Activated naive CD4-positive, alpha-beta T cell (primary cell): ENCODE measurements at places on chromosomes 16 and 17.

- DNase-seq, result no peak
Observed at GRCh38 chr16:85380905-85381737, 232.0 kb upstream of the GSE1 start.

DNA sequence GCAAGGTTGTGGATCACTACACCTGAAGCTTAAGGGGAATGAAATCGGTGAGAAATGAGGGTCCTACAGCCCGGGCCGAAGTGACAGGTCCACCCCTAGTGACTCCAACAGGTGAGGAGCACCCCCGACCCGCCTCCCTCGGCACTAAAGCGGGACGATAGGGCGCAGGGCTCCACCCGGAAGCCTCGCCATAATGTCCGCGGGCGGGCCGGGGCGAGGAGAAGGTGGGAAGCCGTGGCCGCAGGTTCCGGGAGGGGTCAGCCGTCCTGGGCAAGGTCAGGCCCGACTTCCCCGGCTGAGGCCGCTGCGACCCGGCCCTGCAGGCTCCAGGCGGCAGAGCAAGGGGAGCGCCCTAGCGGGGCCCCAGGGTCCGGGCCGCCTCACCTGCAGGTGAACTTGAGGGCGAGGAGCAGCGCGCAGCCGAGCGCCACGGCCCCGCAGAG, 543 bp downstream of the TXNDC11 start:
- no peak for DNase-seq

GRCh38 chr17:21774263-21774662, 81.9 kb downstream of the KCNJ18 start:
- DNase-seq, result no peak

DNA sequence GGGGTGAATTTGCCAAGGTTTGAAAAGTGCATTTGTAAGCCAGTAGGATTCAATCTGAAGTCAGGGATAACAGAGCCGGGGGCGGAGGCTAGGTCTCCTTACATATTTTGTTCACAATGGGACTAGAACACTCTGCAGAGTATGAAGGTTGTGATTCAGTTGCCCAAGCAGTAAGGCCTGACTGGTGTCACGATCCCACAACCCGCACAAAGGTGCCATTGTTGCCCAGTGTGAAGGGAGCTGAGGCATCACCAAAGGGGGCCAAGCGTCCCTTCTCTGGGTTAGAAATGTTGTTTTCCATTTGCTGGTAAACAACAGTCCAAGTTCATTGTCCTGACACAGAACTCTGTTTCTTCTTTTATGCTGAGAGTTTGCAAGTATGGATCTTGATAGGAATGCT, 471.8 kb downstream of the MAF start:
- DNase-seq, result no peak

DNA sequence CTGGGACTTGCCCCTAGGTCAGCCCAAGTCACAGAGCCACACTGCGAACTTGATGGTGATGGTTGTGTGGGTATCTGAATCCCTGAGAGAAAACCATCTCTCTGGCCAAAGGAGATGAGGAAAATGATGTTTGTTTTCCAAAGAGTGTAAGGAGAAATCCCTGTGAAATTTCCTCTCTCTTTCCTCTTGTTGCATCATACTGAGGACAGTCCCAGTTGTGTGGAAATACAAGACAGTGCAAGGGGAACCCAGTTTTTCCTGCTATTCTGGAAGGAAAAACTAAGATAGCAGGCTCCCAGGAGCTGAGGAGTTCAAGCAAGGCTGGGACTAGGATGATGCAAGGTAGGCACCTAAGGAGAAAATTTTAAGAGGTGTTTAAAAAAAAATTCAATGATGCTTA, 86.8 kb upstream of the TOM1L1 start:
- DNase-seq, result no peak

DNA sequence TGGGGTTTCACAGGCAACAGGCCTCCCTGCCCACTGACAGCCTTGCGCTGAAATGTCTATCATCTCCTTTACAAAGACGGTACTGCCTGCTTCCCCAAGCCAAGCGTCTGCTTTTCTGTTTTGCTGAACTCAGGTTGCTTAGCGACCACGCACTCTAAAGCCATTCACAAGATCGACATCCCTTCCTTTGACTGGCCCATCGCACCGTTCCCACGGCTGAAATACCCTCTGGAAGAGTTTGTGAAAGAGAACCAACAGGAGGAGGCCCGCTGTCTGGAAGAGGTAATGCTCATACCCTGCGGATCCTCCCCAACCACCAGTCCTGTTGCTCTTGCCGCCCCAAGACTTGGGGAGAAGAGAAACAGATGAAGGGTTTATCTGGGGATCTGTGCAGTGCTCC, 28.7 kb downstream of the TMEM186 start:
- DNase-seq, result no peak

DNA sequence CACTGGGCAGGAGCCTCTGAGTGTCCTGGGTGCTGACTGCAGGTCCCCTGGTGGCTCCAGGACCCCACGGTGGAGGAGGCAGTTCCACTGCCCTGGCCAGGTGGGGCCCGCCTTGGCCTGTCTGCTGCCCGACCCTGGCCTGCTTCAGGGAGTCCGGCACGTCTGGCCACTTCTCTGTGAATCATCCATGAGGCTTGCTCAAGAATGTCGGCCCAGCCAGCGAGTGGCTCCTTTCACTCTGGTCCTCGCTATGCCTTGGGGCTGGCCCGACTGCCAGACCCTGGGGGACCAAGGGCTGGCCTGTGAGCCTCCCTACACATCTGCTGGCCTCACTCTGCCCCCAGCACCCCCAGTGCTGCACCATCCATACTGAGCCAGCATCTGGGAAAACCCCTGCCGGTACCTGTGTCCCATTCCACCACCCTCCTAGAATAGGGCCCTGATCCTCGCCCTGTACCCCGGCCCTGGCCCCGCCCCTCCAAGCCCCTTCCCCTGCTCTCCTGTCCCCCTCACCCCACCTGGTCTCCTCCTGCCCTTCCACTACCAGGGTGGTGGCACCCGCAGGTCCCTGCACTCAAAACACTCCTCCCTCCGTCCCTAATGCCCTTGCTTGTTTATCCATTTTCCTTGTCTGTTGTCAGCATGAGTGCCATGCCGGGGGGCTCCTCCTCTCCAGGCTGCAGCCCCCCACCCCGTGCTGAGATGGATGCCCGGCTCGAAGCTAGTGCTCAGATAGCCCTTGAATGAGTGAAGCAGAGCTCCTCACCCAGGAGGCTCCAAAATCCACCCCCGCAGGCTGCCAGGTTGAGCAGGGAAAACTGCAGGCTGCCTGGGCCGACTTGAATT, 35.5 kb downstream of the ADCY7 start:
- no peak for DNase-seq

GRCh38 chr17:75634376-75634740, 1.1 kb downstream of the SMIM5 start:
- no peak for DNase-seq

DNA sequence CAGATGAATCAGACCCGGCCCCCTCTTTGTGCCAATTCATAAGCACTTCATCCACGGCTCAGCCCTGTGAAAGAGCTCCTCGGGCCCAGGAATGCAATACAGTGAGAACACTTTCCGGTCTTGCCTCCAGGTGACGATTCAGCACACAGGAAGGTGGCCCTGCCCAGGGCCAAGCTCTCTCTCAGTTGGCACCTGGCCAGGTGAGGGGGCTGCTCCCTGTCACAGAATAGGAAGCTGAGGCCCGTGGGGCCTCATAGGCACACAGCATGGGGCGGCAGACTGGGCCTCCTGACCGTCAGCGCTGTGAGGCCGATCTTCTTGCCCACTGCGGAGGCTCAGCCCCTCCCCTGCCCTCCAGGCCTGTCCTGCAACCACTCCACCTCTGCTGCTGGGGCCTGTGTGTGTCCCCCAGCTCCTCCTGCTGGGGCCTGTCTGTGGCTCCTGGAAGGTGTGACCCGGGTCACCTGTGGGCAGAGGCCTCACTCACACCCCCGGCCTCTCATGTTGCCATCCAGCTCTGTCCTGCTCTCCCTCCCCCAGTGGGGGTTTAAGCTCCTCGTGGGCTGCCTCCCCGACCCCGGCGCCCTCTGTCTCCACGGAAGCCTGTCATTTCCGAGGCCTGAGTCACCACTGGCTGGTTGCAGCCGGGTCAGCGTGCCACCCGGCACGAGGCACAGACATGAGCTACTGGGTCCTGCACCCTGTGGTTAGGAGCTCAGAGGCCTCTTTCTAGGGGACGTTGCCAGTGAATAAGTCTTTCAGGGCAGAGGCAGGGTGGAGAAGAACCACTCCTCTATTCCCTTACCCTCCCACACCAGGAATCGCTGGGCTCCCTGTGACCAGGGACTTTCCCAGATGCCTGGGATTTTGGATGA, 114.4 kb downstream of the SEC14L1 start:
- DNase-seq, result no peak

DNA sequence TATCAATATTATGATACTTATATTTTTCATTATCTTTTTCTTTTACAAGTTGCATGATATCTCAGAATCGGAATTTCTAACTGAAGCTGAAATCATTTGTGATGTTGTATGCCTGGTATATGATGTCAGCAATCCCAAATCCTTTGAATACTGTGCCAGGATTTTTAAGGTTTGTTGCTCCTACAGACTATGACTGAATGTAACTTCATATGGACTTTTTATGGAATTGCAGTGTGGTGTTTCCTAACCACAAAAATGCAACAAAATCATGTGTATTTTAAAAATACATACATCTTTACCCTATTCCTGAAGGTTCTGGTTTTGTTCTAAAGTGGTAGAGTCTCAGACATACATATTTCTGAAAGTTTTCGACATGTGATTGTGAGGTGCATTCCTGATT, 58.8 kb upstream of the RHBDL3 start:
- DNase-seq, result no peak

GRCh38 chr17:601926-602303, 112.7 kb downstream of the VPS53 start:
- no peak for DNase-seq

DNA sequence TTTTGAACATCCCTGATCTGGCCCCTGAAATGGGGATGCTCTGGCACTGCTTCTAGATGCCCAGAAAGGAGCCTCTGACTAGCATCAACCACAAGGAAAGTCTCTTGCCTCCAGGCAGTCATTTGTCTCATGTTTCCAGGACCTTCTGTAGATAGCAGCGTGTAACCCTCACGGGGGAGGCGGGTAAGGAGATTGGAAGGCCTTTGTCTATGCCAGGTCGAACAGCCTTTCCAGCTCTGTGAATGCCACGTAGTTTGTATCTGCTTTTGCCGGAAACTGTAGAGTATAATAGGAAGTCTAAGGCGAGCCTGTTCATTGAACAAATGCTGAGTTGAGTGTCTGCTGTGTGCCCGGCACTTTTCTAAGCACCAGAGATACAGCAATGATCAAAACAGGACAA, 43.9 kb upstream of the AQP8 start:
- no peak for DNase-seq

- no peak for DNase-seq
Observed at GRCh38 chr16:72819345-72819744, 228.6 kb downstream of the ZFHX3 start.

DNA sequence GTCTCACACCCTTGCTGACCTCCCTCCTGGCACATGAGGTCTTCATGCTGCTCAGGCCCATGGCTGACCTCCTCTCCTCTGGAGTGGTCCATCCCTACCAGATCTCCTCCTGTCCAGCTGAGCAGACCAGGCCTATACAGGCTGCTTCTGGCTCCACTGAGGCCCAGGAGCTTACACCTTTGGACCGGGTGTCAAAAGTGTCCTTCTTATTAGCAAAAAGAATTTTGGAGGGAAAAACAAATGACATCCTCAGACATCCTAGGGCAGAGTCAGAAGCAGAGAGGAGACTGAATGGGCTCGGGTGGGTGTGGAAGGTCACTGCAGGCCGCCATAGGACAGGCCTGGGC, 38.1 kb downstream of the WSB1 start:
- DNase-seq, result no peak

- no peak for DNase-seq
Observed at GRCh38 chr16:29765167-29766032, 12.7 kb upstream of the ZG16 start.

GRCh38 chr16:801584-802363, 1.2 kb upstream of the GNG13 start:
- no peak for DNase-seq

DNA sequence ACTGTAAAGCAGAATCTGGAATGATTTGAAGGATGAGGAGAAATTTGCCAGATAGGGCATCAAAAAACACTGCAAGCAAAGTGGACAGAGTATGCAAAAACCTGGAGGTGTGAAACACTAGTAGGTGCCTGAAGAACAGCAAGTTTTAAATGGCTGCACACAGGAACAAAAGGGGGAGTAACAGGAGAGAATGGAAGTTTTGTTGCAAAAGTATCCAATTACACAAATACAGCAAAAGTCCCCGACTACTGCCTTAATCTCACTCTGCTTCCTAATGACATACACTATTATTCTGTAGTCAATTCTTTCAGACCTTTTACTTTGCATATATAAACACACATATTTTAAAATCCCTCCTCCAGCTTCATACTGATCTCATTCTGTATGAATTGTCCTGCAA, 1.5 kb downstream of the HEATR6 start:
- DNase-seq, result no peak

DNA sequence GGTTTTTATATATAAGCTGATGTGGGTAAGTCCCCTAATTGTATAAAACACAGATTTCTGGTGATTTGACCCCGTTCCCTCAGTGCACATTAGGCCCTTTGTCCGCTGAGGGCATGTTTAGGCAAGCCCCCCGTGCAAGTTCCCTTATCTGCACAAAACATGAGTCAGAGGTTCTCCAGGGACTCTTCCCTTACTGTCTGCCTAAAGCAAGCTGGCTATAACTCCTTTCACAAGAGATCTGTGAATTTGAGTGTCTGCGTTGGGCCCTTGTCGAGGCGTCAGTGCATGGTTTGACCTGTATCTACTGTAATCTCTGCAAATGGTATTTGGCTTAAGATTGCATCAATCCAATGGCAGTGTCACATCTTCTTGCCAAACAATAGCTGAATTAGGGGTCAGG, 712.8 kb downstream of the CDH8 start:
- no peak for DNase-seq

DNA sequence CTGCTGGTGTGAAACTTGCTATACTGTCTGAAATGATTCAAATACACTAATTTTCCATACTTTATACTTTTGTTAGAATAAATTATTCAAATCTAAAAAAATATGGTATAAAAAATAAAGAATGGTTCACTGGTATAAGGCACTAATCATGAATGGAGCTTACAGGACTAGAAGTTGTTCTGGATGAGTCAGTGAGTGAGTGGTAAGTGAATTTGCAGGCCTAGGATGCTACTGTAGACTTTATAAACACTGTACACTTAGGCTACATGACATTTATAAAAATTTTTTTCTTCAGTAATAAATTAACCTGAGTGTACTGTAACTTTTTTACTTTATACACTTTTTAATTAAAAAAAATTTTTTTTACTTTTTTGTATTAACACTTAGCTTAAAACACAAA, 95.5 kb downstream of the MAP2K4 start:
- no peak for DNase-seq

DNA sequence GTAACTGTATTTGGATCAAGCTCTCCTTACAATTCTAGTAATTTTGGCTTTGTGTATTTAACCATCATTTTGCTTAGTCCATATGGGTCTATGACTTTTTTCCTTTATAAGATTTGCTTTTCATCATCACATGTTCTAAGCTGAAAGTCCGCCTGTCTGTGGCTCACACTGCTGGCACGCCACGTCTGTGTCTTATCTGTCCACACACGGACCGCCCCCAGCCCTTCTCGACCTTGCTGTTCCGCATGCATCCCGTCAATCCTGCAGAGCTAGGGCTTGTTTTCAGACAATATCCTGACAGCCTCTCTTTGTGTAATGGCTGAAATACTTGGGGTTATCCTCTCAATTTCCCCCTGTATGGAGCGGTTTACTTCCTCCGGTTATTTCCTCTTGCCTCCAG, 8.4 kb upstream of the ALDH3A1 start:
- no peak for DNase-seq
